ENCODE measurements at places on chromosomes 11 and 22.

DNA sequence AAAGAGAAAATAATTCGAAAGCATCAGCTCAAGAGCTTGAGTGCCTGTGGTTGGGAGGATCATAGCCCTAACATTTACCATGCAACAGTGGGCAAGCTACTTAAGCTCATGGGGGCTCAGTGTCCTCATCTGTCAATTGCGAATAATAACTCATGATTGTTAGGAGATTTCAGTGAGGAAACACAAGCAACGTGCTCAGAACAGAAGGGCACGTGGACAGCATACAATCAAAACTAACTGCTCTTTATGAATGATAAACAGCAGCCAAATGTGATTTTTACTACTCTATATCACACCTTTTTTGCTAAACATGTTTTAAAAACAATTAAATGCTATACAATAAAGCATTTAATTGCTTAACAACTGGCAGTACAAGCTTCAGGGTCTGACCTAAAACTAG is 310.1 kb upstream of the NARS2 start:
- no peak for DNase-seq

DNA sequence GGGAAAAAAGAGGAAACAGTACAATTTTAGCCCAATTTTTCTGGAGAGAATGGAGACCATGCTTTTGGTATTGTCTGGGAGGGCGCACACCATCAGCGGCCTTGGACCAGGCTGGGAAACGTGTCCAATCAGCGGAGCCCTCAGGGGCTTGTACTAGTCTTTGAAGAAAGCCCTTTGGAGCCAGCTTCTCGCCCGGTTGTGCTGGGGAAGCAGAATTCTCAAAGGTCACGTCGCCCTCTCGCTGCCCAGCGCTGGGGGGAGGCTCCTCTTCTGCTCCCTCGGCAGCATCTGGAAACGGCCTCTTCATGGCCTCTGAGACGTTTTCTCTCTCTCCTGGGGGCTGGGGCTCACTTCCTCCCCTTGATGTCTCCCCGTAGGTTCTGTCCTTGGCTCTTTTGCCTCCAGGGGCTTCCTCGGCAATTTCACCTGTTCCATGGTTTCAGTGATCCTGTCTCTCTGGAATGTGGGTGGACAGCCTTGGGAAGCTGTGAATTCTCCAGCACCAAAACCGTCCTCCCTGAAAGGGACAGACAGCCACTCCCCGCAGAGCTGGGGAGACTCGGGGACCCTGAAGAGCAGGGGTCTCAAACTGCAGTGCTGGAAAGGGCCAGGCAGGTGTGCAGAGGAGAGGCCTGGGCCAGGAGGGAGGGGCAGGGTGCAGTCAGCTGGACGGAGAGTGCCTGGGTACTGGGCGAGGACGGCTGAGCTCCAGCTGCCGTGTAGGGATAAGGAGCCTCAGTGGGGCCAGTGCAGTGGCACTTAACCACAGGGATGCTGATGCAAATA is 80.2 kb downstream of the RPS6KA4 start:
- no peak for DNase-seq

GRCh38 chr22:48574776-48575617 is 1252.7 kb downstream of the BRD1 start:
- no peak for DNase-seq

- DNase-seq = no peak
Measured at GRCh38 chr11:115605871-115606497, 101.8 kb upstream of the CADM1 start.
